ENCODE measurements at places on chromosomes 2 and 18. TPM values are rescaled to one million over a fixed set of nuclear protein-coding genes. Genes with fewer than 3 reads are reported as not detected.

Gene RNF144A
- 87.0 TPM for total RNA-seq

Gene RUFY4
- total RNA-seq, result 0.55 TPM

Gene ABCG8
- total RNA-seq, result not detected

Gene GKN1
- total RNA-seq, result not detected
